Stimulated activated CD4-positive, alpha-beta T cell treated with anti-CD3 and anti-CD28 coated beads, Interleukin-15, amount 100 ng/mL, for 48 hours (primary cell): ENCODE measurements at places on chromosomes 4 and X.

DNA sequence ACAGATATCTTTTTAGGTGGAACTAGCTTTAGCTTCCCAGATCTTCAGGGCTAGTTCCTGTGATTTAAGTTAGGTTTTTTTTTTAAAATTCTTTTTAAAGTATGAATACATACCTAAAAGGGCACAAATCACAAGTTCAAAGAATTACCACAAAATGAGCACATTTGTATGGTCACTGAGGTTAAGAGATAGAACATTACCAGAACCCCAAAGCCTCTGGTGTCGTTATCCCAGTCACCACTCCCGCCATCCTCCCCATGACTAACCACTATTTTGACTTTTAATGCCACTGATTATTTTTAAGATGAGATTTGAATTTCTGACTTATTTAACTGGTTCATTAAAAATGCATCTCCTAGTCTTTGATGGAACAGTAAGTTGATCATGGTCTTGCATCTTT, 5.4 kb downstream of the PGK1 start:
- no peak for DNase-seq

DNA sequence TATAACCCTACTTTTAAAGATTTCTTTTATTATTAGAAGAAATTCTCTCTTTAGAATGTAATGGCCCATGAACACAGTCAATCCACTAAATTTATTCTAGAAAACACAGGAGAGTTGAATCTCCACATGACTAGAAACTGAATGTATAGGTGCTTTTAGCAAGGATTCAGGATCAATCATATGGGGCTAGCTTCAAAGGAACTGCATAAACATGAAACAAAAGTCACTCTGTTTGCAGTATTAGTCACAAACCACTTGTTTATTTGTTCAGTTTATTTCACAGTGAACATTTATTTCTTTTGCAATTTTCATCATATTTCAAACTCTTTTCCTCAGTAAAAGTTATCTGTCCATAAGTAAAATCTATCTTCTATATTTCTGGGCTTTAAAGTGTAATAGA, 1604.6 kb downstream of the PCDH18 start:
- DNase-seq: no peak

GRCh38 chr4:67581208-67581857, 22.8 kb downstream of the STAP1 start:
- DNase-seq: no peak

GRCh38 chr4:53547983-53548382, 43.3 kb downstream of the LNX1 start:
- DNase-seq: no peak

- DNase-seq: peak; percentile 29
These were observed 315.7 kb downstream of the FBXW7 start for GRCh38 chr4:152220201-152220666.

GRCh38 chrX:71107762-71108360, 1.3 kb upstream of the CXorf65 start:
- DNase-seq: no peak

- DNase-seq: no peak
These were observed 1681.9 kb upstream of the ADGRL3 start for GRCh38 chr4:59518005-59518823.

DNA sequence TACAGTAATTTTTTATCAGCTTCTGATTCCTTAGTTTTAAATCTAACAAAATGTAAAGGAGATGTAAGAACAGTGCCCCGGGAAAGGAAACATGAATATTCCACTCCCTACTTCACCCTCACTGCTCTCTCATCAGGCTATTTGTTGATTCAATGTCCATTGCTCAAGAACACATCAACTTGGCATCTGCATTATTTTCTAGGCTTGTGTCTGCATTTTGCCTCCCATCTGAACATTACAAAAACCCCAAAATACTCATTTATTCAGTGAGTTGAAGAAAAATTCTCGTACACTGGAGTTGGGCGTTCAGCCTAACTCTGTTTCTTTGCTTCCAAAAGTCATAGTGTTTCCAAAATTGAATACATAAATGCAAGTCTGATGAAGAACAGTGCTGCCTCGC, 25.6 kb downstream of the ARHGAP6 start:
- no peak for DNase-seq

- no peak for DNase-seq
These were observed 13.9 kb downstream of the ANAPC10 start for GRCh38 chr4:145083891-145084605.

- no peak for DNase-seq
These were observed 13.4 kb upstream of the DHRSX start for GRCh38 chrX:2514131-2514530.

DNA sequence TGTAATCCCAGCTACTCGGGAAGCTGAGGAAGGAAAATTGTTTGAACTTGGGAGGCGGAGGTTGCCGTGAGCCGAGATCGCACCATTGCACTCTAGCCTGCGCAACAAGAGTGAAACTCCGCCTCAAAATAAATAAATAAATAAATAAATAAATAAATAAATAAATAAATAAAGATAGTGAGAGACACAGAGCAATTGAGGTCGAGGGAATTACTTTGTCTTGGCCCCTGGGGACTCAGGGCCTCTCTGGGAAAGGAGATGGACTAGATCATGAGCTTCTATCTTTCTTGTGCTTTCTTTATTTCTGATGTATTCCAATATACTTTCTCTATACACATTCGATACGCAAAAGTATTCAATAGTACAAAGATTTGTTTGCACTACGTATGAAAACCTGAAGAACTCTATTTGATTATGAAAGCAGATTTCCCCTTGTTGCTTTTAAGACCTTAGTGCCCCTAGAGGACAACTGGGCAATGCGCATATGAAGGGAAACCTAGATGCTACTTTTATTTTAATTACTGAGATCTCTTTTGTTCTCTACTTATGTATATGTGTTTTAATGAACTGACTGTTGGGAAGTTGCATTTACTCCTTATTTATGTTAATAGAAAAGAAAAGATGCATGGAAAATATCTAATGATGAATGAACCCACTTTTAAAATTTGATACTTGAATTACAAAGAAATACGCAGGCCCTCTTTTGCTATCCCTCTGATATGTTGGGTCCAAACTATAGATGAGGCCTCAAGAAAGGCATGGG, 12.8 kb upstream of the ELOVL6 start:
- DNase-seq: no peak

- no peak for DNase-seq
These were observed 22.6 kb downstream of the L1CAM start for GRCh38 chrX:153863251-153863991.

DNA sequence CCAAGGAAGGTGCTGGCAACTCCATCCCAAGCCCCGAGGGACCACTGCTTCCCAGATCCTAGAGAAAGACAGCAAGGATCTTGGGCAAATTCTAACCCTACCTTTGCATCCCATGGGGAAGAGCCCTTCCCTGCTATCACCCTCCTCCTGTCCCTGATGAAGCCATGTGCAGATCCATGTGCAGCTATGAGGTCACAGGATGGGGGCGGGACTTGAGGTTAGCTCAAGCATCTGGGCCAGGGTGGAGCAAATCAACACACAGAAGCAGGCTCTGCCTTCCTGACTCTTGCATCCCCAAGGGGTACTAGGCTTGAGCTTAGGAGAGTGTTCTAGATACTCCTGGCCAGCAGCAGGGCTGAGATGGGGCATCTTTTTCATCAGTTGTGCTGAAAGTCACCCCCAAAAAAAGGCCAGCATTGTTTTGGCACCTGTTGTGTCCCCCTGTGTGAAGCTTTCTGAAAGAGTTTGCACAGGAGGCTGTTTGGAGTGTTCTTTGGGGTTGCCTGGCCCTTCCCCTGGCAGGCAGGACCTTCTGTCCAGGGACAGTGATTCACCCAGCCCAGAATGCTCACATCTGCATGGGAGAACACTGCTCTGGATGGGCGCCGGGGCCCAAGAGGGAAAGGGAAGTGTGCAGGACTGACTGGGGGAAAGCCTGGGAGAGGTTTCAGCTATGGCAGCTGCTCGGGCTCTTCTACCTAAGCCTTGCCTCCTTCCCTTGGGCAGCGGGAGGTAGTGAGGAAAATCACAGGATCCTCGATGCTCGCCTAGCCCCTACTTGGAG, 50.8 kb downstream of the PRPS1 start:
- DNase-seq: peak; percentile 67
